Stimulated activated CD8-positive, alpha-beta memory T cell treated with anti-CD3 and anti-CD28 coated beads, Interleukin-12 subunit alpha, Interleukin-12 subunit beta, amount 100 ng/mL, for 1 hour (primary cell): ENCODE measurements at places on chromosomes 5 and 9.

GRCh38 chr9:122121391-122121790 is 28.3 kb upstream of the TTLL11 start:
- DNase-seq: no peak

DNA sequence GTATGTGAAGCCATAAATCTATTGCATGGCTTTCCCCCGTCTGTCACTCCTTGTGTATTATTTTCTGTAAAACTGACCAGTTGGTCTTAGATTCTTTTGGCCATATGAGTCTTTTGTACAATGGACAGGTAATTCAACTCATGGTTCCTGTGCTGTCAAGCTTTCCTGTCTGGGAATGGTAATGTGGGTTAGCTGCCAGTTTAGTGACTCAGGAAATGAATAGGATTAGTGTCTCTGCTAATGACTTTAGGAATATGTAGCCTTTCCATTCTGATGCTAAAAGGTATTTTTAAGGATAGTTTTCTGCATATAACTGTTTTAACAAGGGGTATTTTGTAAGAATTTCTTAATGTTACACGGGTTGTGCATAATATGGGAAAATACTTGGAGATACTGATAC is 182.7 kb downstream of the PBX3 start:
- DNase-seq: no peak

DNA sequence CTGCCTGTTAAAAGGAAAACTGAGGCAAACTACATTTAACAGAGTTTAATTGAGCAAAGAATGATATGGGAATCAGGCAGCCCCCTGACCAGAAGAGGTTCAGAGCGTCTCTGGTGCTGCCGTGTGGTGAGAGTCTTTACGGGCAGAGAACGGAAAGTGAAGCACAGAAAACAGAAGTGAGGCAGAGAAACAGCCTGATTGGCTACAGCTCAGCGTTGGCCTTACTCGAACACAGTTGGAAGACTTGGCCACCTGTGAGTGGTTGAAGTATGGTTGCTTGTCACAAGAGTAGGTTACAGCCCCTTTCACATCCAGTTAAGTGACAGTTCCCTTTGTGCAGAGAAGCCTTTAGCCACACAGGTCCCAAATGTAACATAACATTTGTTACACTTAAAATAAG is 16.9 kb upstream of the FBP1 start:
- peak; percentile 14 for DNase-seq

DNA sequence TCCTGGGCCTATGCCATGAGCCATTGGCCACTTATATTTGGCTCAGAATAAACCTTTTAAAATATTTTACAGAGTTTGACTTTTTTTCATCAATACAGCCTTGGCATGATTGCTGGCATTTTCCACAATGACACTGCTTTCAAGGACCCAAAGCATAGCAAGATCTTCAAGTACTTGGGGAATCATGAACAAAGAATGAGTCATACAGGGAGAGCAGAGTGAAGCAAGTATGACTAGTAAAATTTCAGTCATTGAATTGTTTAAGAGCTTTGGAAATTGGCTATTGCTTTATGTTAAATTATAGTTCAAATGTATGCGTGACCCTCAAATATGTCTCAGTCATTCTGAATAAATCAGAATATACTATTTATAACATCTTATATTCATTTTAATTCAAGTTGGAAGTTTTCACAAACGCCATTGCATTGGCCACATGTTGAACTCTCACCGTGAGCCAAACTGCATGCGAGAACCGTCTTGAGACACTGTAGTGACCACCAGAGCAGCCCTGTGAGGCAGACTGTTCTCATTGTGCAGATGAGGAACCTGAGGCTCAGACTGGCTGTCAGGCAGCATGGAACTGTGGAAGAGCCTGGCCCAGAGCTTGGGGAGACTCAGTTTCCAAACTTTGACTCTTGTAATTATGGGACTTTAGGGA is 52.9 kb downstream of the GDNF start:
- DNase-seq: no peak

DNA sequence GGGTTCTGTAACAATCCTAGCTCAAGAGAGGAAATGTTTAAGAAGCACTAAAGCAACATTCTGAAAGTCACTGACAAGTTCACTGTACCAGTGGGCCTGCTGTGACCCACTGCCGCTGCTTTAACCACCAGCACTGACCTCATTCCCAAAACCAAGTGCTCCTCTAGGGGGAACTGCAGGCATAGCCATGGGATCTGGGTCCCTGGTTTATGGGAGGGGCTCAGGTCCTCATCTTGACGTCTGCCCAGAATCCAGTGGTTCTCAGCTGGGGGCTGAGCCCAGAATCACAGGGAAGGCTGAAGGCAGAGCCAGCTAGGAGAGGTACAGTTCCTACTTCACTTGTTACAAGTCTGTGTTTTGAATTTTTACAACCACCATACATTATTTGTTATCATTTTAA is 36.1 kb upstream of the SLC2A8 start:
- no peak for DNase-seq
